Naive thymus-derived CD8-positive, alpha-beta T cell (primary cell): ENCODE measurements at places on chromosomes 6 and 20. TPM values are rescaled to one million over a fixed set of nuclear protein-coding genes. Genes with fewer than 3 reads are reported as not detected.

The SSTR4 gene
- not detected for polyA plus RNA-seq

The HLA-A gene
- polyA plus RNA-seq, result 2,084 TPM

The GSTA2 gene
- not detected for polyA plus RNA-seq

DNA sequence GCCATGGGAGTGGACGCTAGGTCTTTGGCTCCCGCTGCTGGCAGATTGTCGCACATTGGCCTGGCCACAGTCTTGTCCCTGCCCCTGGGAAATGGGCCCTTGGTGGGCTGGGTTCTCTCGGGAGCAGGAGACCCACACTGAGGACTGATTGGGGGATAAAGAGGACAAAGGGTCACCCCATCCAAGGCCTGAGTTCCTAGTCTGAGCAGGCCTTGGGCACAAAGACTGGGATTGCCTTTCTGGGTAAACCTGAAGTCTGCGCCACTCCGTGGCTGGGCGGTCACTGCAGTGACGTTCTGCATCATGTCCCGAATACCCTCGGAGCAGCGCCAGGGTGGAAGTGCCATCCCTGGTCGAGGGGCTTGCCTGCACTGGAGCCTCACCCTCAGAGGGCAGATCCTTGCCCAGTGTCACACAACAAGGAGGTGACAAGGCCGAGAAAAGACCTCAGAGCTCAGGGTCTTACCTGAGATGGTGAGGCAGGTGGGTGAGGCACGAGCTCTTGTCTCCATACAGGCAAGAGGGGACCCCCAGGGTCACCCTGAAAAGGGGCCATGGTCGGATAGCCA lies 36.1 kb upstream of the ZBP1 start:
- peak overlapping the region; percentile 56 for H3K27ac ChIP-seq
- peaks cover 35% of the 10 kb centered on the region for H3K4me1 ChIP-seq
- H3K4me3 ChIP-seq, result no peak overlapping the region
- H3K27me3 ChIP-seq, result no peaks in the 10 kb centered on the region

GRCh38 chr6:168411130-168411529 lies 29.9 kb upstream of the SMOC2 start:
- no peaks in the 10 kb centered on the region for H3K36me3 ChIP-seq
- no peak overlapping the region for H3K27ac ChIP-seq
- no peak for DNase-seq

DNA sequence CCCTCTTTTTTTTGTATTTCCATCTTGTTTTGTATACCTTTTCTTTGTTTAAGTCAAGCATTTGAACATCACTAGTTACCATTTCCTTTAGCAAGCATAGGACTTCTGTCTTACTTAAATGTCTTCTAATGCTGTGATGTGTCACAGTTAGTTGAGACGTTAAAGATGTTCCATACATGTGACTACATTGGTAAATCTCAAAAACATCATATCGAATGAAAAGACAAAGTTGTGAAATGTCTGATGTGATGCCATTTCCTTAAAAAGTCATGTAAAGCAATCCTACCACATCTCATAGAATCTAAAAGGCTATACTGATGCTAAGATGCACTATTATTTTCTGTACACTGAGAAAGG lies 26.8 kb downstream of the SLC16A10 start:
- peaks cover 41% of the 10 kb centered on the region for H3K4me1 ChIP-seq
- H3K36me3 ChIP-seq, result no peaks in the 10 kb centered on the region
- H3K27me3 ChIP-seq, result no peaks in the 10 kb centered on the region
- peak overlapping the region; percentile 82 for H3K4me3 ChIP-seq
- DNase-seq, result no peak

- no peak for DNase-seq
- H3K36me3 ChIP-seq, result no peaks in the 10 kb centered on the region
- H3K4me1 ChIP-seq, result no peaks in the 10 kb centered on the region
- no peak overlapping the region for H3K4me3 ChIP-seq
- H3K27me3 ChIP-seq, result no peaks in the 10 kb centered on the region
Measured at GRCh38 chr20:6877633-6878032, 110.1 kb downstream of the BMP2 start.

DNA sequence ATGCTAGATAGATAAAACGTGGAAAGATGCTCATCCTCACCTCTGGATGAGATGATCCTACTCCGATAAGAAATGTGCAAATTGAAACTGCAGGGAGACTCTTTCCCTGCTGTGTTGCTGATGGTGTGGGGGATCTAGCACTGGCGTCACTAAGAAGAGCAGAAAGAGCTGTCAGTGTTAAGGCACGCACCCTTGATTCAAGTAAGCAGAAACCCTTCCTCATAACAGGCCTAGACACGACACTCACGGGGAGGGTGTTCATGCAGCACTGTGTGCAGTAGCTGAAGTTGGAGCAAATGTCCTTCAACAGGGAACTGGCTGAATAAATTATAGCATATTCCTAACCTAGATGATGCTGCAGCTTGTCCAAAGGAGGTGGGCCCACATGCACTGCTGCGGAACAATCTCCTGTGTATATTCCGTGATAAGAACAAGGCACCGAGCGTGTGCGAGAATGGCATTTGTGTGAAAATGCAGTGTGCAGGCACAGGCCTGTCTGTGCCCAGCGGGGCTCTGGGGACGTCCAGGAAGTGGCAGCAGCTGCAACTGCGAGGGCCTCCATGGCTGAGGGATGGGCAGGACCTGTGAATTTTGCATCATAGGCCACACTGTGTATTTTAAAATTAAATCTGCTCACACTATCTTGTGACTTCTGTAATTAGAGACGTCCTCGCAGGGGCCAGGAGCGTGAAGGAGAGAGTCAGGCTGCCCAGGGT lies 64.0 kb downstream of the TCP11 start:
- H3K27ac ChIP-seq, result no peak overlapping the region
- H3K27me3 ChIP-seq, result no peaks in the 10 kb centered on the region
- no peak overlapping the region for H3K4me3 ChIP-seq
- H3K4me1 ChIP-seq, result peaks cover 2% of the 10 kb centered on the region
- no peak for DNase-seq

DNA sequence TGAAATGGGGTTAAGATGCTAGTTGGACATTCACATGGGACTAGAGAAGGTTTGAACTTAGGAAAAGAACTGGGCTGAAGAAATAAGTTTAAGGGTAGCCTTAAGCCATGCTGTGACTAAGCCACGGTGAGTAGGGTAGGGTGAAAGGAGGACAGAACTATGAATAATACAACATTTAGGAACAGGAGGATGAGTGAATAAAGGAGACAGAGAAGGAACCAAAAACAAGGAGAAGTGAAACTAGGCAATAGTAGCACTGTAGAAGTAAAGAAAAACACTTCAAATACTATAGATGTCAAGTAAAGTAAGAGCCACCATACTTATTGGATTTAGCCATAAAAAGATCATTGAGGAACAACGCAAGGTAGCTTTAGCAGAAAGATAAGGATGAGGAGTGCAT lies 111.2 kb downstream of the KCNQ5 start:
- no peaks in the 10 kb centered on the region for H3K4me1 ChIP-seq
- DNase-seq, result no peak
- H3K4me3 ChIP-seq, result no peak overlapping the region
- H3K27me3 ChIP-seq, result no peaks in the 10 kb centered on the region

DNA sequence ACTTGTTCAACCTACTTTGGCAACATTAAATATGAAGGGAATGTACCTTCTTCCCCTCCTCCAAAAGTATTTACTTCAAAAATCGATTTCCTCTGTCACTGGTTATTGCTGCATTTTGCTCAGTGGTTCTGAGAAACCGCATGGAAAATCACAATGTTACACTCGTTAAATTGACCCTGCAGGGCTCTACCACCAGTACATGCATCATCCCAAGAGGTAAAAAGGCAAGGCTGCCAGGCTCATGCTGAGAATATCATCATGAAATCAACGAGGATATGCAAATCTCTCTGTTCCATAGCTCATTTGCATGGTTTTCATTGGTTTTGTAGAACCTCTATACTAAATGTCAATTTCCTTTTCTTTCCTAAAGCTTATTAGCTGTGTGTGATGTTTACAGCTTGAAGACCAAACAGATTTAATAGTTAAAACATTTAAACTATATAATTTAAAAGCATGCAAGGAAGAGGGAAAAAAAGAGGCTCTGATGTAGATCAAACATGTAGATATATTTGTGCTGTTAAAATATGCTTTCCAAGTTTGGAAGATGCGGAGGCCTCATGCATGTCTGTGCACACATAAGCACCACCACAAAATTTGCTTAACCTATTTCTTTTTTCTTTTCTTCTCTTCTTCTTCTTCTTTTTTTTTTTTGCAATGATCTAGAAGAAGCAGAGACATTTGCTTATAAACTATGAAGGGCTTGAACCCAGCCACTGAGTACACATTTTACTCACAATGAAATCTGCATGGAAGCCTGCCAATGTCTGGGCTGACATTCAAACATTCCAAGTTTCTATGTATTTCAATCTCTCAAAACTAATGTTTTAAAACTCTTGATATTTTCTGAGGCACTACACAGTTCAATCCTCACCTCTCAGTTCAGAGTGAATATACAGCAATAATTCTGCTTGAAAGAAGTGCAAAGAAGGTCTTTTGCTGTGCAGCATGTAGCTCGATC lies 194.0 kb downstream of the GMPR start:
- H3K4me3 ChIP-seq, result no peak overlapping the region
- H3K36me3 ChIP-seq, result peaks cover 2% of the 10 kb centered on the region
- H3K27me3 ChIP-seq, result no peaks in the 10 kb centered on the region
- no peak overlapping the region for H3K27ac ChIP-seq

- no peaks in the 10 kb centered on the region for H3K4me1 ChIP-seq
- DNase-seq, result no peak
- no peaks in the 10 kb centered on the region for H3K36me3 ChIP-seq
- no peak overlapping the region for H3K4me3 ChIP-seq
- peaks cover 49% of the 10 kb centered on the region for H3K27me3 ChIP-seq
Measured at GRCh38 chr6:168525926-168526630, 85.1 kb downstream of the SMOC2 start.

DNA sequence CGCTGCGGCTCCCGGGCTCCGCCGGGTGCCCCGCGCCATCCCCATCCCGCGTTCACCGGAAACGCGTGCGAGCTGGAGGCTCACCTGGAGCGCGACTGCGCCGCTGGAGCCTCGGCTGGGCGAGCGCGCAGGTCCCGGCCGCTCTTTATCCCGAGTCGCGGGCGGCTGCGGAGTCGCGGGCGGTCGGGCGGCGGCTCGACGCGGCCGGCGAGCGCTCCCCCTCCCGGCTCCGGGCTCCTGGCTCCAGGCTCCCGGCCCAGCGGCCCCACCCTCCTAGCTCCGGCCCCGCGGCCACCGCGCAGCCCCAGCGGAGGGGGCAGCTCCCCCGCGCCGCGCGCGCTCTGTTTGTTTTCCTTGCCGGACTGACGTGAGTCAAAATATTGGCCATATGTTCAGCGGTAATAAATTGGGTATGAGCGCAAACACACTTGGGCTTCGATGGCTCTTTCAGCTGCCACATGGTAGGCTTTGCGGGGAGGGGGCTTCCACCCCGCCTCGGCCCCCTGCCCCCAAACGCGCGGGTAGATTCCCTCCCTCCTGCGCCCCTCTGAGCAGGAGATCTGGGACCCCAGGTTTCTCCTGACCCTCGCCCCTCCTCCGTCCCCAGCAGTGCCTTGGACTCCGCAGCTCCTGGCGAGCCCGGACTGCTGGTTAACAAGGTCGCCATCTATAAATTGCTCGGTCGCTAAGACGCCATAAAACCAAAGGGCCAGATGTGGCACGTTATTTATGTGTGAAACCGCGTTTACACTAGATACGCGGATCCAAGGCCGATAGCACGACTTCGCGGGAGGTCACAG lies 8.8 kb upstream of the NKX2-2 start:
- H3K4me3 ChIP-seq, result no peak overlapping the region
- H3K4me1 ChIP-seq, result peaks cover 26% of the 10 kb centered on the region
- peaks cover 92% of the 10 kb centered on the region for H3K27me3 ChIP-seq
- H3K36me3 ChIP-seq, result no peaks in the 10 kb centered on the region

DNA sequence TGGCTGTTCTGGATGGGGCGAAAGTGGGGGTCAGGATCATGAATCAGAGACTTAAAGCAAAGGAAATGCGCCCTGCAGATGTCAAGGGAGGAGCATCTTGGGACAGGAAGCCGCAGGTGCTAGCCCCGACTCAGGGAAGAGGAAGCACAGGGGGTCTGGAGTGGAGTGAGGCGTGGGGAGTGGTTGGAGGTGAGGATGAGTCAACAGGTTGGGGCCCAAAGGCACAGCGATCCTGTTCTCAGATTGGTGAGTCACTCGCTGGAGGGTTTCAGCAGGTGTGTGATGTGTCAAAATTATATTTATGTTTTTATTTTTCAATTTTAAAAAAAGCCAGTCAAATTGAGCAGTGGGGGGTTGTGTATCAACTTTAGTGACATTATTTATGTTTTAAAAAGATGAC lies 19.0 kb downstream of the PACSIN1 start:
- peaks cover 31% of the 10 kb centered on the region for H3K4me1 ChIP-seq
- H3K36me3 ChIP-seq, result no peaks in the 10 kb centered on the region
- H3K27me3 ChIP-seq, result no peaks in the 10 kb centered on the region
- no peak for DNase-seq
- H3K4me3 ChIP-seq, result peak overlapping the region; percentile 62
